CMK (cell line): ENCODE measurements at places on chromosomes 1 and 21.

GRCh38 chr1:185091480-185091879, 46.1 kb downstream of the RNF2 start:
- DNase-seq: no peak

DNA sequence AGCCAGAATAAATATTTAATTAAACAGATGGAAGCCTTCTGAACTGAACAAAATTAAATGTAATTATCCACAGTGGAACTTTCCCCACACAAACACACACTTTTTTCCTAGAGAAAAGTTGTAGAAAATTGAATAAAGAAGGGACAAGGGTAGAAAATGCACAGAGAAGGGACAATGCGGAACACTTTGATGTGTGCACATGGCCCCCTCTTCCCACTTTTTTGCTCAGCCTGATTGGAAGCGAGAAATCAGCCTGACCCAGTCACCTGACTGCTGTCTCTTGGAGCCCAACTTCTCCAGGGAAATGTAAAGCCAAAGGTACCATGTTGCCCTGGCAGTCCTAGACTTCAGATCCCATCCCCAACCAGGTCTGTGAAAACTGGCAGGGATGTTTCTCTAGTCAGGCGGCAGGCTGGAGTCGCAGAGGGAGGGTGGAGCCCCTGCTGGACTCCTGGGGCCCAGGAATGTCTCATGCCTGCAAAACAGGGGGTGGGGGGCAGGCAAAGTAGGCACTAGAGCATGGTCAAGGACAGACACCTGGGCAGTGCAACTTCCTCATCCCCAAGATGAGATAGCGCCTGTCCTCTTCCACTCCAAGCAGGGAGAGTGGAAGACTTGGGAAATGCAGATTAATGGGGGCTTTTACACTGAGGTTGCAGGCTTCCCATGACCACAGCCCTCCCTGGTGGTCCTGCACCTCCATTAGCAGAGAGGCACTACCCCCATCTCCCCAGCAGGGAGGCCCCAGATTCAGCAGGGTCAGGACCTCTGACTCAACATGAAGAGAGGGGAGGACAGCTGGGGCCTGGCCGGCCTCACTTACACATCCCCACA, 2.8 kb downstream of the CERS2 start:
- no peak for DNase-seq

DNA sequence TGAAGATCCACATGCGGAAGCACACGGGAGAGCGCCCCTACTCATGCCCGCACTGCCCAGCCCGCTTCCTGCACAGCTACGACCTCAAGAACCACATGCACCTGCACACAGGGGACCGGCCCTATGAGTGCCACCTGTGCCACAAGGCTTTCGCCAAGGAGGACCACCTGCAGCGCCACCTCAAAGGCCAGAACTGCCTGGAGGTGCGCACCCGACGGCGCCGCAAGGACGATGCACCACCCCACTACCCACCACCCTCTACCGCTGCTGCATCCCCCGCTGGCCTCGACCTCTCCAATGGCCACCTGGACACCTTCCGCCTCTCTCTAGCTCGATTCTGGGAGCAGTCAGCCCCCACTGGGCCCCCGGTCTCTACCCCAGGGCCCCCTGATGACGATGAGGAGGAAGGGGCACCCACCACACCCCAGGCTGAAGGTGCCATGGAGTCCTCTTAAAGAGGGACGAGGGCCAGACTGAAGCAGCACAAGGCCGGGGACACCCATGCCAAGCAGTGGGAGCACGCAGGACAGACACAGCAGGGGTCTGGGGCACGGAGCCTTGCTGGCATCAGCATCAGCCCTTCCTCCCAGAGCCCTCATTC, 13.7 kb downstream of the ZBTB7B start:
- DNase-seq: no peak

DNA sequence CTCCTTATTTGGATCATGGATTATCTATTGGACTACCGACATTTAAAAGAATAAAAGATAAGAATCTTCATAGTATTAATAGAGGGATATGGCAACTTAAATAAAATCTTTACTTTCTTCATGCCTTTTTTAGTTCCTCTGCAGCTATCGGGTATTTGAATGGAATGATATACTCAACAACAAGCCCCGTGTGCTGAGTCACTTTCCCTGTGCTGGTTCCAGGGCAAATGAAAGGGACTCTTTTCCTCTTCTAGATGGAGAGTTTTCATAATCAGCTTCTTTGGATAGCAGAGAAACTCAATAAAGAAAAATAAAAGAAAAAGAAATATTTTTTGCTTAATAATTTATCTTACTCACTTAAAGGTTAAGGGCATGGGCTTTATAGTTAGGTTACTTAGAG, 213.7 kb downstream of the LRRC40 start:
- no peak for DNase-seq

DNA sequence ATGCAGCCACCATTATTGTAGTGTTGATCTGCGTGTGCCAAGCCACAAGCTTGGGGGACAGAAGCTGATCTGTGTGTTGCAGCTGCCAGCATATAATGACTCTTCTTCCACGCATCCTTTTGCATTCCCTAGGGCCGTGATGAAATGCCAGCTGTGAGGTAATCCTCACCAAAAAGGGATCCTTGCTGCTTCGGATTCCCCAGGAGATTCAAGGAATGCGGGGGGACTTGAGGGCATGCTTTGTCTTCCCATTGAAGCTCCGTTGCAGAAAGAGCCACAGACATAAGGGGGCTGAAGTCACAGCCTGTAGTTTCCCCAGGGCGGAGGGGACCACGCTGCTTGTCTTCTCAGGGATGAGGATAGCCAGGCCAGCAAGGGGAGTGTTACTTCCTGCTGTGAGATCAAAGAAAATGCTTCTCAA, 281.6 kb upstream of the FMN2 start:
- DNase-seq: no peak

DNA sequence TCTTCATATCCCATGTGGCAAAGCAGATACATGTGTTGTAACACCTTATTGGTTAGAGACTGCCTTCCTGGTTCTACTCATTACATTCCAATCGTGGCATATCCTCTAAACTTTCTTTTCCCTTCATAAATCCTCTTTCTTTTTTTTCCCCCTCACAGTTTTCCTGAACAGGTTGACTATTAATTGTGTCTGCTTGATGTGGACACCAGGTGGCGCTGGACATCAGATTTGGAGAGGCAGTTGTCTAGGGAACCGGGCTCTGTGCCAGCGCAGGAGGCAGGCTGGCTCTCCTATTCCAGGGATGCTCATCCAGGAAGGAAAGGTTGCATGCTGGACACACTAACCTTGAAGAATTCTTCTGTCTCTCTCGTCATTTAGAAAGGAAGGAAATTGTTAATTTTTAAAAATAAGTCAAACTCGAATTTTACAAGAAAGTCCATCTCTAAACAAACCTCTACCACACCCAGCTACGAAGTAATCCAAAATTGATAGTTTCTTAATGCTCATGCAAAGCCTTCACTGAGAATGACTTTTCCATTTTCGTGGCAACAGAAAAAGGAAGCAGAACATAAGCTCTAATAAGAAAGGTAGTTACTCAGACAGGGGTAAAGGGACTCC, 59.4 kb upstream of the ASB17 start:
- peak; percentile 37 for DNase-seq

- DNase-seq: no peak
Measured at GRCh38 chr1:246724731-246725095, 504 bp downstream of the SCCPDH start.

DNA sequence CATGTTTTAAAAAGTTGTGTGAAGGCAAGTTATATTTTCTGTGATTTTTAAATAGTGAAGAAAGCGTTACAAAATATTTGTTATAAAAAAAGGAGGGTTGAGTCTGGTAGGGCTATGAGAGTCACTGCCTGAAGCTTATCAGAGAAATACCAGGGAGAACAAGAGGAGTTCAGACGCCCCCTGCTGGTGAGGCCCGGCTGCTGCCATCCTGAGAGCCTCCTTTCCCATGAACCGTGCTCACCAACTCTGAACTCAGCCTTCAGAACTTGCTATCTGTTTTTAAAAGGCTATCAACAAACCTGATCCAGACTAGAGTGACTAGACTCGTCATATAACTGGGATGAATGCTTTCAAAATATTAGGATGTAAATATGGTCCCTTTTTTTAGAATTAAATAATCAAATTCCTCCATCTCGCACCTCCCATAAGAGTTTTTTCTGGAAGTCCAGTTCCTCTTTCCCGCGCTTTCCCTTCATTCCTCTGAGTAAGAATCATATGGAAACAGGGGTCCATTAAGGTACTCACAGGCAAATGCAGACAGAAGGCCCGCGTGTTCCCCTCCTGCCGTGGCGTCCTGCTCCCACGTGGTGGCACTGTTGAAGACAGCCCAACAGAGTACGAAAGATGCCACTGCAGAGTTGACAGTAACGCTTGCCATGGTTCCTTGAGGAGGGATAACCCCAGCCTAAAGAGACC, 26.2 kb upstream of the SPATA6 start:
- peak; percentile 42 for DNase-seq

GRCh38 chr1:16967095-16967575, 13.3 kb downstream of the MFAP2 start:
- DNase-seq: no peak

DNA sequence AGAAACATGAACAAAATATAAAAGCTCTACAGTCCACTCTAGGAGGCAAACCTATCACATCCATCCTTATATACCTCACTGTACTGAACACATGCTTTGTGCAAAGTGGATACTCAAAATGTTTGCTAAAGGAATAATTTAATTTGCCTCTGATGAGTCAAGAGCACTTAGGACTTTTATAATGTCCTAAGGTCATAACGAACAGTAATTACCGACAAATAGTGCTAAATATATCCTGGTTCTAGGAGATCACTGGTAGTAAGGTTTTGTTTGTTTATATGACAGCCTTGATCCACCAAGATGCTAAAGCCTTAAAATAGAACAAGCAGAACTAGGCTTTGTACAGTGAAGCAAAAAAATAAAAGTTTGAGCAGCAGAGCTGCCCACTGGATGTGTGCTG, 70.6 kb downstream of the GADD45A start:
- DNase-seq: no peak

DNA sequence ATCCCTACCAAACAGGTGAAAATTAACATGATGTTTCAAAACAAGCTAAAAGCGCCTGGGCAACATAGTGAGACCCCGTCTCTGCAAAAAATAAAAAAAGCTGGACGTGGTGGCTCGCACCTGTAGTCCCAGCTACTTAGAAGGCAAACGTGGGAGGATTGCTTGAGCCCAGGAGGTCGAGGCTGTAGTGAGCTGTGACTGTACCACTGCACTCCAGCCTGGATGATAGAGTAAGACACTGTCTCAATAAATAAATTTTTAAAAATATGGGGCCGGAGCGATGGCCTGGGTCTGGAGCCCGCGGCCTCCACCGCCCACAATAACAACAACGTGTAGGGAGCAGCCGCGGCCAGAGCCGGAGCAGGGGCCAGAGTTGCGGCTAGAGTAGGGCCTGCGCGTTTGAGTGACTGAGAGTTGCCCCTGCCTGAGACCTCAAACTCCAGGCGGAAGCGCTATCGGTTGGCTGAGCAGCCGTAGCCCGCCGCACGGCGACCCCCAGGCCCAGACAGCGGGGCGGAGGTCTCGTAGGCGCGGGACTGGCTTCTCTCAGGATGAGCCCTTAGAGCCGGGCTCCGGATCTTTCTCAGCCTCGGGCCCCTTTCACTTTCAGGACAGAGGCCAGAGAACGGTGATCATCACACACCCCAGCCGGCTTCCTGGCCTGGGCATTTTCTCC, 41.4 kb downstream of the ZMYM1 start:
- no peak for DNase-seq

- peak; percentile 20 for DNase-seq
Measured at GRCh38 chr1:10338047-10338446, 60.8 kb upstream of the PGD start.

GRCh38 chr1:23772854-23773242, 5.4 kb upstream of the PITHD1 start:
- DNase-seq: no peak

- peak; percentile 32 for DNase-seq
Measured at GRCh38 chr21:41610042-41610839, 102.3 kb upstream of the TMPRSS2 start.

DNA sequence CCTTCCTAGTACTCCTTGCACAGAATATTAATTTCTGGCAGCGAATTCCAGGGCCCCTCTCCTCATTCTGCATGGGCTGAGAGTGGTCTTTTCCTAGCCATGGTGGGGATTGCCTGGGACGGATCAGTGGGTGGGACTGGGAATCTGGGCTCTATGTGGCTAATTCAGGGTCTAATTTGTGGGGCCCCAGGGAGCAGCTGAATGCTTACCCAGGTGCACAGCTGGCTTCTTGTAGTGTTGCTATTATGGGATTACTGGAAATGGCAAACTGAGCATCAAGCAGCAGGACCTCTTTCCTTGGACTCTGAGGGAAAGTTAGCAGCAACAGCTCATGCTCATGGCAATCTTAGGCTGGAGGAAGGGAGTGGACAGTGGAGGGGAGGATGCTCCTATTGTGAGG, 187.1 kb upstream of the CACNA1E start:
- DNase-seq: no peak
